ENCODE measurements at places on chromosomes 2 and 18.
A peak's percentile ranks its signal among the peaks of the same experiment; 100 is the strongest.

GRCh38 chr18:51066273-51066672 is 36.3 kb downstream of the SMAD4 start:
- DNase-seq: peak; percentile 70

DNA sequence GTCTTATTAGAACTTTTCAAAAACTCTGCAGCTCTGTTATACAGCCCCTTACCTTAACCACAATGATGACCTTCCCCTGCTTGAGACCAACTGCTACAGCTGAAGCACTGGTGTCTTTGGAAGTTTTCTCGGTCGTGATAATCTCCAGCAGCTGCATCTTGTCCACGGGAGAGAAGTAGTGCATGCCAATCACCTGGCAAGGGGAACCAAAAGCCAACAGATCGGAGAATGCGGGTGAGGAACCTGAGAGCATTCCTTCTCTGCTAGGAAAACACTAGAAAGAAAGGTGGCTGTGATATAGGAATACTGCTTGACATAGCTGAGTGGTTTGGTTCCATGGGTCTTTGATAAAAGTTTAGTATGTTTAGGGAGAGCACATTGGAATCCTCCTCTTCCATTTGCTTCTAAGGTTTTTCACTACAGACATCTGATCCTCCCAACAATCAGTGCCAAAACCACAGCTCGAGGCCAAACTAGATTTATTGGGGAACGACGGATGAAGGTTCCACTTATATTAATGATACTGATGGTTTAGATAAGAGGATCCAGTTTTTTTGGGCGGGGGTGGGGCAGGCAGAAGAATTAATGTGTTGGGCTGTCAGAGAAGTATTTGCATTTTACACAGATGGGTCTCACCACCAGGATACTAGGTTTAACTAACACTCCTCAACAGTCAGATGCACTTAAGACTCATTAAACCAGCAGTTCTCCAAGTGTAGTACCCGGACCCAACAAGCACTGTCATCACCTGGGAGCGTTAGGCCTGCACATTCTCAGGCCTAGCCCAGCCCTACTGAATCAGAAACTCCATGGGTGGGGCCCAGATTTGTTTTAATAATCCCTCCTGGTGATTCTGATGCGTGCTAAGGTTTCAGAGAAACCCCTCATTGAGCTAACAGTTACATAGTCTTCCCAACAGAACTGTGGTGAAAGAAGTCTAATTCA is 22.4 kb downstream of the GAREM2 start:
- no peak for DNase-seq

DNA sequence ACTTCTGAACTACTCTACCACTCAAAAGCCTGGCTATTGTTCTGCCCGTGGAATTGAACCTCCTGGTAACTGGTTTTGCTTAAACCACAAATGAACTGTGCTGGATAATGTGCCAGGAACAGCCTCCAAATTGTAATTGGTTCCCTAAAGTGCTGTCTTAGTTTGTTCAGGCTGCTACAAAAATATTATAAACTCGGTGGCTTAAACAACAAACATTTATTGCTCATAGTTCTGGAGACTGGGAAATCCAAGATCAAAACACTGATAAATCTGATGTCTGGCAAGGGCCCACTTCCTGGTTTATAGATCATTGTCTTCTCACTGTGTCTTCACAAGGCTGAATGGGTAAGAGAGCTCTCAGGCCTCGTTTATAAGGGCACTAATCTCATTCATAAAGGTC is 149.2 kb upstream of the NCKAP5 start:
- peak; percentile 53 for DNase-seq

GRCh38 chr2:167140767-167141166 is 252.5 kb downstream of the XIRP2 start:
- peak; percentile 90 for DNase-seq

DNA sequence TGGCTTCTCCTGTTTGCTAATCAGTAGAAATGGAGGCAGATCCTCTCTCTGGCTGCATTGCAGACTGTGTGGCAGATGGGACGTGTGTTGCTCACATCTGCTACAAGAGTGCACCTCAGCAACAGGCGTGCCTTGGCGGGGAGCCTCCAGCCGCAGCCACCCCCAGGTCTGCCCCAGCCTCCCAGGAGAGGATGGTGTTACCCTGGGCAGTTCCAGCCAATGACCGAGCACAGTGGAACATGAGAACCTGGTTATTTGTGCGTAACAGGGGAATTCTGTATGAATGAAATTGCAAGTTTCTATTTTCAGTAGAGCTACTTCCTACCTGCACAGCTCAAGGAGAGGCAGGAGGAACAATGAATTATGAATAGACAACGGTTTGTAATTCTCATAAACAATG is 130.6 kb upstream of the CBLN2 start:
- DNase-seq: no peak

DNA sequence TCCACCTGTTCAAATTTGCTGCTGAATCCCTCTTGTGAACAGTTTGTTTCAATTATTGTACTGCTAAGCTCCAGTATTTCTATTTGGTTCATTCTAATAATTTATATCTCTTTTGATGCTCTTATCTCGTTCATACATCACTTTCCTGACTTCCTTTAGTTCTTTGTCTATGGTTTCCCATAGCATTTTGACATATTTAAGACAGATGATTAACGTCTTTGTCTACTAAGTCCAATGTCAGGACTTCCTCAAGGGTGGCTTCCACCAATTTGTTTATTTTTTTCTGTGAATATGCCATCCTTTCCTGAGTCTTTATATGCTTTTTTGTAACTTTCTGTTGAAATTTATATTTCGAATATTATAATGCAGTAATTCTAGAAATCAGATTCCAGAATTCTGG is 9.6 kb downstream of the PIGN start:
- DNase-seq: no peak

DNA sequence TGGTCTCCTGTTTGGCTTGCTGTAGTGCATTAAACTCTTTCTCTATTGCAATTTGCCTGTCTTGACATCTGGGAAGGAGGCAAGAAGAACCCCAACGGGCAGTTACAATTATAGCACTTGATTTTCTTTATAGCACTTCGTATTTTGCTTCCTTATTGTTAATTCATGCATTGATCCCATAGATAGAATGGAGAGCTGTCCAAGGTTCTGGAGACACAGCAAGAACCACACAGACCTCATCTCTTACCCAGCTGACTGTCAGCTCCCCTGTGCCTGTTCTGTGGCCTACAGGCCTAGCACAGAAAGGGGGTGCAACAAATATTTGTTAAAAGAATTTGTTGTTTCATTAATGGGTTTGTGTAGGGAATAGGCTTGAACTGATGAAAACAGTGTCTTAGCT is 194.3 kb downstream of the GALNT1 start:
- DNase-seq: peak; percentile 30

DNA sequence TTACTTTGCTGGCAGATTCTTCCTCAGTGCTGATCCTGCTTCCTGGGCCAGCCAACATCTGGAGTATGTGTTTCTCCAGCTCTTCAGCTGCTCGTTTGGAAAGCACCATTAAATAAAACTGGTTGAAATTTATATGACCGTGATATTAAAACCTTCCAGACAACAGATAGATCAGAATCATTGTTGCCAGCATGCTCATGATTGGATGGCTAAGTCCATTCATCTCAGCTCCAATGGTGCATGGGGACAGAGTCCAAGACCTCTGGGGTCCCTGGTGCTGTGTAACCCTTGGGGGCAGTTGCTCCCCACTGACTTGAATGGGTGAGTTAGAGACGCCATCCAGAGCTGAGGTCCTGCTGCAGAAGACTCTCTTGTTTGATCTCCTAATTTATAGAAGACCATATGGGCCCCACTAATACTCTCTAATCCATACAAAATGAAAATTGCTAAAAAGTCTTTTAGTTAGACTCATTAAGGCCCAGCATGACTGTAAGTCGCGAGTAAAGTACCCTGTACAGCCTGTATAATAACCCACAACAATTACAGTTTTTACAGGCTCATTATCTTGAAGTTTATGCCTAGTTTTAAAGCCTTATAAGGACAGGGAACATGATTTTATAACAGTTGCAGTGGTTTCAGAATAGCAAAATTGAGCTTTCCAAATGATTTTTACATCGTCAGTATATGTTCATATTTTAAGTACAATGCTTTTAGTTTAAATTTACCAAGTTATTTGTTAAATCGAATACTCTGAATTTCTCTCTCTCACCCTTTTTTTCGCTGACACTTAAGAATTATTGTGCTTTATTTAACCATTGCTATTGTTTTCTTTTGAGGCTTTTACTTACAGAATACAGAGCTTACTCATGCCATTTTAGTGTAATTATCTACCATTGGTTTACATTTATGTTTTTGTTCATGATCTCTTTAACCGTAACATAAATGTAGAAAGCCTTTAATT is 60.0 kb downstream of the CABLES1 start:
- DNase-seq: no peak

DNA sequence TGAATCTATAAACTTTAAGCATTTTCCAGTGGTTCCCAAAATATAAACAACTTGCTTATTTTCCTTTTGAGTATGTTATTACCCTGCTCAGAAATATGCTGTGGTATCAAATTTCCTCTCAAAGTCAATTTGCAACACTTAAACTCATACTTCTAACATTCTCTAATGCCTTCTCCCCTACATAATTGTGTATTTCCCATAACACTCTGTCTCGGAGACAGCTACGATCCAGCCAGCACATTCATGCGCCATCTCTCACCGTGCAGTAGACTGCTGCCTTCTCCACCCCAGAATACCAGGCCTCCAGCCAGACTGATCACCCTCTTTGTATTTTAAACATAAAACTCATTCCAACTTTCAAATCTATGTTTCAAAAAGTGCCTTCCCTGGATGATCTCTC is 41.8 kb downstream of the TIMM21 start:
- DNase-seq: peak; percentile 31

- no peak for DNase-seq
Measured at GRCh38 chr2:235485362-235485761, 8.5 kb upstream of the AGAP1 start.

DNA sequence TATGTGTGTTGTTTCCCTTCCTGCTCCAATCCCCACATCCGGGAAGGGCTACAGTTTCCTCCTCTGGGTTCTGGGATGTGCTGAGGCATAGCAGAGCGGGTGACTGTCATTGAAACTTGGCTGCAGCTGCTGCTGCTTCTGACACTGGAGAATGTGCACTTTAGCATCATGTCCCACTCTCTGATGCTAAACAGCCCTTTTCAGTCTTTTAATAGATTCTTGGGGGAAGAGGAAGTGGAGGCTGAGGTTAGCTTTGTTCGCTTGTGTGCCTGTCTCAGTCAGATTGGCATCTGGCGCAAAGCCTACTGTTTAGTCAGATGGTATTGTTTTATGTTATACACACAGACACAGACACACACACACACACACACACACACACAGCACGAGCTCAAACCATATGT is 136.5 kb upstream of the RND3 start:
- DNase-seq: peak; percentile 82

- peak; percentile 43 for DNase-seq
Measured at GRCh38 chr18:42028247-42028832, 73.3 kb downstream of the PIK3C3 start.

DNA sequence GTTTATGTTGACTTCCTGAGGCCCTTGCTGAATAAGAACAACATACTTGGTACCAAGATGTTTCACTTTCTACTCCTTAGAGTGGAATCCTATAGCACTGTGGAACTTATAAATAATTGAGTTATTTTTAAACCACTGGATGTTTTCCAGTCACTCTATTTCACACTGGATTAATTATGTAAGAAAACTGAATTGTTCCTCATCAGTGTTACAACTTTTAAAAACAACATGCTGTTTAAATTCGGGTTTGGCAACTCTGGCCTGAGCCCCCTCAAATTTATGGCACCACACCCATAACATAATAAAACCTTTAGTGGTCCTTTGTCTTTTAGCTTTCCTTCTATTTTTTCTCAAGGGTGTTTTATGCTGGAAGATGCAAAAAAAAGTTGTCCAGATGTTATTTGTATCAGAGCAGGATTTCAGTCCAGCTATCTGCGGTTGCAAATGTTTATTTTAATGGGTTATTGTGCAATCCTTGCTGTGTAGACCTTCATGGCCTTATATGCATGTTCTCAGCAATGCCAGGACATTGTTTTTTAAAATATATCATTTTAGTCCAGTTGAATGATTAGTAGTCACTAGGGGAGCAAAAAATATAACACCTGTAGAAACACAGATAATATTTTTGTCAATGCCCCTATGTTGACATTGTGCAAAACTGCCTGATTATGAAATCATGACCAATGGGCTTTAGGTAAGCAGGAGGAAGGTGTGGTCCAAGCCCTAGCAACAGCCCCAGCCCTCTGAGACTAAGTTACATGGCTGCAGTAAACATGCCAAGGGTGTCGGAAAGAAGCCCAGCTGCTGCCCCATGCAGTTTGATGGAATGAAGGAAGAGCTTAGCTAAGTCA is 638.0 kb upstream of the ZEB2 start:
- DNase-seq: peak; percentile 80

- DNase-seq: no peak
Measured at GRCh38 chr18:57906852-57907251, 103.7 kb upstream of the ATP8B1 start.

DNA sequence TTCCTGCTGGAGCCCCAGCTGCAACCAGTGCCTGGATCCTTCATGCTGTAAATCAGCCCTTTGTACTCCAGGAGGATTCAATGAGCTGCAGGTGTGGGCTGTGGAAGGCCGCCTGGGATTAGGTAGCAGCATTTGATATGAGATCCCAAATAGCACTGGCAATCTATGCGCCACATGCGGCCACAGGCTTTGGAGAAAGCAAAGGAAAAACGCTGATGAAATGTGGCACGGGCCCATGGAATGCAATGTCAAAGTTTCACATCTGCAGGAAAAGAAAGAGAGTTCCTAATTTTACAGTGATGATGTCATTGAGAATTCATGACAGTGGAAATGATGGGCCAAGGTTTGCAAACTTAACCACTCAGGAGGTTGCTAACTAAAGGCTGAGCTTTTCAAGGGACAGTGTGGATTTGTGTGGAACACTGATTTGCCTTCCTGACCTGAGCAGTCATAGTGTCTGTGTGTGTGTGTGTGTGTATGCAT is 216.4 kb upstream of the OSR1 start:
- DNase-seq: peak; percentile 86

- DNase-seq: no peak
Measured at GRCh38 chr18:23438608-23439366, 14.3 kb upstream of the RIOK3 start.

DNA sequence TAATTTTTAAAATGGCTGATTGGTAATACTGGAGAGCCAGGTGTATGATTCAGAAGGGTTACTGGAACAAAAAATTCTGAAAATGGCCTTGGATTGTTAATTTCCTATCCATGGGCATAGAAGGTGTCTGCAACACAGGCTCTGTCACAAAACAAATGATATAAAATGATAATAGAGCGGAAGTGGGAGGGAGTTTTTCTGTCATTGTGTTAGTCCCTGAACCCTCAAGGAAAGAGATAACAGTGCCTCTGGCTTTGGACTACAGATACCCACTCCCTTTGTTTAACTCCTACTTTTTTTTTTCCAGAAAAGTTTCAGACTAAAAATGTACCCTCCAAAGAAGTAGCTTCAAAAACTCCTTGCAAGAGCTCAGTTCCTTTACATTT is 28.0 kb upstream of the YES1 start:
- no peak for DNase-seq

GRCh38 chr18:23938901-23939341 is 75.6 kb upstream of the TTC39C start:
- no peak for DNase-seq

DNA sequence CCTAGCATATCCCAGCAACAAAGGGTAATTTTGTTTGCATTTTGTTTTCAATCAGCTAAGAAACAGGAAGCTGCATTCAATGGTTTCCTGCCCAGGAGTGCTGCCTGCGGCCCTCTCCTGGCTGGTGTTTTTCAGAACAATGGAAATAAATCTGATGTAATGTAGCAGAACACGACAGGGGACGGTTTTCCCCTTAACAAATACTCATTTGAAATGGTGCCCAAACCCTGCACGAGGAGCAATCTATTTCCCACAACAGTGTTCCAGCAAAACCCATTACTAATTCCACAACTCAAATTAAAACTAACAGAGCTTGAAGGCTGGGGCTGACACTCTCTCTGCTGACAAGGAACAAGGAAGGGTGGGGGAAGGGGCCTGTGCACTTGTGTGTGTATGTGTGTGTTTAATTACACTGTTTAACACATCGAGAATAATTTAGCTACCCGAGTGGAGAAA is 8.7 kb downstream of the CAPN13 start:
- DNase-seq: no peak

Measured in fibroblast of skin of scalp (primary cell).